ENCODE measurements at places on chromosomes 1 and 21.
A peak's percentile ranks its signal among the peaks of the same experiment; 100 is the strongest.

GRCh38 chr1:209805875-209806760 lies at the start of gene IRF6:
Gene IRF6, minus strand, starts transcription at chr1:209806142. Its CDS starts 4,729 bp downstream, at chr1:209801413.
- peak; percentile 80 for DNase-seq

GRCh38 chr1:160997323-160998038 lies 23.5 kb downstream of the F11R start:
- peak; percentile 71 for DNase-seq

GRCh38 chr1:87296206-87296605 lies 32.5 kb upstream of the LMO4 start:
- no peak for DNase-seq

DNA sequence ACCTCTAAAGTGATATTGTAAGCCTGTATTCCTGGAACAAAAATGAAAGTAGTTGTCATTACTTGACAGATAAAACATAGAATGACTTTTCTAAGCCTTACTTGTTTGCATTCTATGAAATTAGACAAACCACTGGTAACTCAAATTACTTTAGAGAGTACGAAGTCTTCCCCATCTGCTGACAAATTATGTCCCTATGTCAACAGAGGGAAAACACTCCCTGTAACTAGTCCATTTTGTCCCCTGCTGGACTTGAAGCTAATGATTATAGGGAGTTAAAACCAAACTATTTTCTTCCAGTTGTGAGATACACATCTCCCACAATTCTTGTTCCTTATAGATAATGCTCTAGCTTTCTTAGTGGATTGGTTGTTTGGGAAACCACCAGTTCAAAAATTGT lies 39.6 kb downstream of the GREM2 start:
- DNase-seq: no peak

DNA sequence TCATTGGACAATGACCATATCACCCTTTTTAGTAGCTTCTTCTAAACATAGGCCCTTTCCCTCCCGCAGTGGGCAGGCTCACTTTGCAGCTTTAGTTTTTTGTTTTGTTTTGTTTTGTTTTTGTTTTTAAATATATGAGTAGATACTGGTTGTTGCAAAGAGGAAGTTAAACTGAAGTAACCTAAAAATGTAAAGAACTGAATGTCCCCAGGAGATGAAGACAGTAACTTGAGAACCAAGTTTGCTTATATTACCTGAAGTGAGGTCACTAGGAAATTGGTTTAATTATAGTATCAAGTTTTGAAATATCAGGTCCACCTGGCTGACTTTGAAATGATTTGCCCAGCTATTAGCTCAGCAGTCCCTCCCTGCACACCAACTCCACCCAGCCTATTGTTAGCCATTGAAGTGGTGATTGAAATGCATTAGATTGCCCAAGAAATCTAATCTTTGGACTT lies 18.2 kb downstream of the SMAP2 start:
- DNase-seq: no peak

DNA sequence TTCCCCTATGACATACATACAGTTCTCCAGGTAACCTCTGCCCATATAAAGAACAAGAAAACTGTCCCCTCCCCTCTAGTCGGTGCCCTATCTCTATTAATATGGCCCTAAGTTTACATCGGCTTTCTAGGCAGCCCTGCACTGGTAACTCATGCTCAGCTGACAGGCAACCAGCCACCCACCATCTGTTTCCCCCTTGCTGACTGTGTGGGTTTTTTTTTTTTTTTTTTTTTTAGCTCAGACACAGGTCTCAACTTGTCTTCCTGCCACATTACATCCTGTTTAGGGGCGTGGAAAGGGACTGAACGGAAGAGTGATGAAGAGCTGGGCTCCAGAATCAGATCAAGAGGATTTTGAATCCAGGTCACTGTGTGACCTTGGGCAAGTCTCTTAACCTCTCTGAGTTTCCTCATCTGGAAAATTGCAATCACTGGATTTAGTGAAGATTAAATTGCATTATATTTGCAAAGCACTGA lies 14.0 kb downstream of the LAPTM5 start:
- no peak for DNase-seq

GRCh38 chr1:18145851-18146618 lies 38.4 kb downstream of the IGSF21 start:
- no peak for DNase-seq

- no peak for DNase-seq
Observed at GRCh38 chr1:44903011-44903680, 60.1 kb upstream of the PTCH2 start.

- no peak for DNase-seq
Observed at GRCh38 chr1:100299521-100300222, 33.7 kb downstream of the RTCA start.

DNA sequence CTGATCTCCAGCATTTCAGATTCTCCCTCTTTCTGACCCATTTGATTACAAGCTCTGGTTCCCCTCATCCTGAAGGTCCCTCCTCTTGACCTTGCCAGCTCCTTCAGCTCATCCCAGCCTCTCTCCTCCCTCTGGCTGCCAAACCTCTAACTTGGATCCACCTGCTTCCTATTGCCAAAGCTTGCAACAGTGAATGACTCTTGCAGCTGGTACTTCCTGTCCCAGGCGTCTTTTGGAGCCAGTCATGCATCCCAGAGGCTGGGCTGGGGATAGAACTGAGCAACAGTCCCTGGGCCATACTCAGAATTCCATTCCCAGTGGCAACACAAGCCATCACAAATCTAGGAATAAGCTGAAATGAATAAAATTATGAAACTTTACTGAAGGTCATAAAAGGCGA lies 27.7 kb upstream of the SPOCD1 start:
- no peak for DNase-seq

- DNase-seq: no peak
Observed at GRCh38 chr1:201345081-201345355, 32.5 kb downstream of the TNNT2 start.

- DNase-seq: no peak
Observed at GRCh38 chr21:34967509-34968289, 81.4 kb downstream of the RUNX1 start.

DNA sequence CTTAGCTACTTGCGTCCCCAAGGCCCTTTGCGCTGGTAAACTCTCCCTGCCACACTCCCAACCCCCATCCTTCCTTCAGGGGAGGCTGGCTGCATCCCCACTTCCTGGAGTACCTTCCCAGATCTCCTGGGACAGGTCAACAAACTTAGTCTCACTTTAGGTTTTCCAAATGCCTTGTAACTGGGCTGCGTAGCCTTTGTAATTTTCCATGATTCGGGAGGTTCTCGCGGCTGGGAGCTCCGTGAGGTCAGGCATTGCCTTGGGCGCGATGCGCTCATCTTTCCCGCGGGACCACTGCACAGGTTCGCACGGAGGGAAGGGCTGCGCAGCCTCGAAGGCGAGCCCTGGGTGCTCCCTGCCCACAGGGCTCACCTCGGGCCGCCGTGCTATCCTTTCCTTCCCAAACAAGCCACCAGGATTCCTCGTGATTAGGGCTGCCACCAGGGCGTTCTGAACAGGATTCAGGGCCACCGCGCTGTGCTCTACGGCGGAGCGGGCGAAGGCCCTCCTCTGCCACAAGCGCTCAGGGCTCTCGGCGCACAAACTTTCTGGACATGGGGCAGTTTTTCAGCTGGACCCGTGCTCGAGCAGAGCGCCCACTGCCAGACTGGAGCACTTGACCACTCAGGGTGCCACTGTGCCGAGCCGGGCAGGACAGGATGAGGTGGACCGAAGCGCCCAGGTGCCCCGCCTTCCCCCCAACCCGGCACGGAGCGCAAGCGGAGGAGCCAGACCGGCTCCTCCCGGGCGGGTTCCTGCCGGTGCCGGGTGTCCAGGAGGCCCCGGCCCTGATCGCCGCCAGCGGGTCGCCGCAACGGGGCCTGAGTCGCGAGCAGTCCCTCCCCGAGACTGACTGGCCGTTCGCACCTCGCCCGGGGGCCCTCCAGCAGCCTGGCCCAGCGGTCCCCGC lies 1.1 kb downstream of the TMPRSS2 start:
- DNase-seq: peak; percentile 47

DNA sequence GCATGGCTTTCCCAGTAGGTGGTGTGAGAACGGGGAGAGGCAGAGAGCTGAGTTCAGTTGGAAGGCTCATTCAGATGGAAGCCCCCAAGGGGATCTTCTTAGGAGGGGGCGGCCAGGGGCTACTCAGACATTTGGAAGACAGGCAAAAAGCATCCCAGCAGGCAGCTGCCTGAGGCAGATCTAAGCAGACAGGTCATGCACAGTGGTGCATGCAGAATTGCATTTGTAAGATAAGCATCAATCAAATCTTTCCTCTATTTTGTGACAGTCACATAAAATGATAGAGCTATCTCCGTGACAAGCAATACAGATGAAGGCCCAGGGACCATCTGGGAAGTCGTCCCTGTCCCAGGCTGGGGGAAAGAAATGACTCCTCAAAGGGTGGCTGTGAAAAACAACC lies 3.8 kb downstream of the RAB3B start:
- DNase-seq: no peak

DNA sequence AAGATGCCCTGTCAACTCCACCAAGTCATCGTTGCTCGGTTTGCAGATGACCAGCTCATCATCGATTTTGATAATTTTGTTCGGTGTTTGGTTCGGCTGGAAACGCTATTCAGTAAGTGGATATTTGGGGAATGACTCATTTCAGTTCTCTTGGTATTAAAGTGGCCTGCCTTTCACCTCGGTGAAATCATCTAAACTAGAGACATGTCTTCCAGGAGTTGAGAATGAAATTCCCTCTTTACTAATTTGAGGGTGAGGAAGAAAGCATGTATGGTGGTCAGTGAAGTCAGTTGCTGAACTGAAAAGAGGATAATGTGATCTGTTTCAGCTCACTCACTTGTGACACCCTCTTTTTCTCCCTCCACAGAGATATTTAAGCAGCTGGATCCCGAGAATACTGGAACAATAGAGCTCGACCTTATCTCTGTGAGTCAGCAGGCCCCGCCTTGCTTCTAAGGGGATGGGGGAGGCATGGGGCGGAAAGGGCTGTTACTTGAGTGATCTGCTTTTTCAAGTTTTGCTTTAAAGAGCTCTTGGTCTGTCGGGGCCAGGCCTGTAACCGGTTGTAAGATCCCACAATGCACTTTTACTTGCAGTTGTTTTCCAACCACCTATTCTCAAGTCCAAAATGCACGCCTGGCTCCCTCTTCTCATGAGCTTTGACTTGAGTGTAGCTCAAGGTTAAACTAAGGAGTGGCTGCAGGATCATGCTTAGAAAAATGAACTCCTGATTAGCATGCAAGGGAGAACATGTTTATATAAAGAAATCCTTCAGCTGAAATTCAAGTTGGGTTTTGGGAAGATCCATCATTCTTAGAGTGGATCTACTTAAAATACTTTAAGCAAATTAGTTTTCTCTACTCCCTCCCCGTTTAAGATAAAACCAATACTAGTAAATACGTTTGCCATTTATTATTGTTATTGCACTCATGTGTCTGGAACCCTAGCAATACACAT lies 59.8 kb downstream of the CAPN2 start:
- DNase-seq: peak; percentile 61

DNA sequence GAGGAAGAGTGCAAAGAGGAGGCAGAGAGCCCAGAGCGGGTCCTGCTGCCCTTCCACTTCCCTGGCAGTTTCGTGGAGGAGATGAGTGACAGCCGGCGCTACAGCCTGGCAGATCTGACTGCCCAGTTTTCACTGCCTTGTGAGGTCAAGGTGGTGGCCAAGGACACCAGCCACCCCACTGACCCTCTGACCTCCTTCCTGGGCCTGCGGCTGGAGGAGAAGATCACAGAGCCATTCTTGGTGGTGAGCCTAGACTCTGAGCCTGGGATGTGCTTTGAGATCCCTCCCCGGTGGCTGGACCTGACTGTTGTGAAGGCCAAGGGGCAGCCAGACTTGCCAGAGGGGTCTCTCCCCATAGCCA lies 10.2 kb downstream of the THEMIS2 start:
- DNase-seq: no peak

DNA sequence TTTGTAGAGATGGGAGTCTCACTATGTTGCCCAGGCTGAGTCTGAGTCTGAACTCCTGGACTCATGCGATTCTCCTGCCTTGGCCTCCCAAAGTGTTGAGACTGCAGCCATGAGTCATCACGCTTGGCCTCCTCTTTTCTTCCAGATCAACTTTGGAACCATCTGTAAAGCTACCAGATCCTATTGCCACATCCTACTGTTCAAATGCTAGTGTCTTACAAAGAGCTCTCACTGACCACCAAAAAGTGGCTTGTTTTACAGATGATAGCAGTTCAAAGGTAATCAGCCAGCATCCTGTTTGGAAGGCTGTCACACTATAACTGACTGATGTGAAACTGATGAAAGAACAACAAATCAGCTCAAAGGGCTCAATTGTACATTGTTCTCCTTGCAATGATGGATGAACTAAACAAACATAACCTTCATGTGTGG lies 221.6 kb downstream of the AKT3 start:
- DNase-seq: no peak

- DNase-seq: peak; percentile 38
Observed at GRCh38 chr1:40592107-40592803, 60.8 kb downstream of the ZNF684 start.

GRCh38 chr1:147837129-147837963 lies 65.2 kb upstream of the GJA8 start:
- DNase-seq: no peak

- no peak for DNase-seq
Observed at GRCh38 chr1:111602974-111603373, 16.6 kb upstream of the RAP1A start.

GRCh38 chr1:22751124-22751531 lies 40.5 kb downstream of the EPHB2 start:
- no peak for DNase-seq

- DNase-seq: no peak
Observed at GRCh38 chr1:103274886-103275285, 166.6 kb upstream of the COL11A1 start.

GRCh38 chr1:19029191-19030085 lies 73.0 kb upstream of the IFFO2 start:
- no peak for DNase-seq
